Osteocyte (in vitro differentiated cells): ENCODE measurements at places on chromosomes 4 and X. TPM values are rescaled to one million over a fixed set of nuclear protein-coding genes. Genes with fewer than 3 reads are reported as not detected.

- no peak for DNase-seq
Measured at GRCh38 chr4:99801005-99801699, 15.5 kb upstream of the DAPP1 start.

PPP1R2C gene
- not detected in 2 replicates for total RNA-seq

DNA sequence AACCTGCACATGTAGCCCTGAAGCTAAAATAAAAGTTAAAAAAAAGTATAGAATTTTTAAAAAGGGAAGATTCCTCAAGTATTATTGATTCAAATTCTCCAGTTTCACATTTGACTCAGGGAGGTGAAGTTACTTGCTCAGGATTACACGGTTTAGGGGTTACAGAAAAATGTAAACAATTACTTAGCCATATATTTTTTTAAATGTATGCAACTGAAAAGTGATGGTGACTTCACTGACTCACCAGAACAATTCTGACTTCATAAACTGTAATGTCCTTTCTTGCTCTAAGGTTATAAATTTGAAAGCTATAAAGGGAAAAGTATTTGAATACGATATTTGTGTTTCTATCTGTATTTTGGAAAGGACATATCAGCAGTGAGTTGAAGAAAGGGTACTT is 371.2 kb downstream of the SPRY1 start:
- DNase-seq, result no peak

- DNase-seq, result no peak
Measured at GRCh38 chr4:32697281-32697814, 1977.2 kb downstream of the PCDH7 start.

GRCh38 chrX:139877710-139878414 is 55.0 kb downstream of the ATP11C start:
- no peak for DNase-seq

DNA sequence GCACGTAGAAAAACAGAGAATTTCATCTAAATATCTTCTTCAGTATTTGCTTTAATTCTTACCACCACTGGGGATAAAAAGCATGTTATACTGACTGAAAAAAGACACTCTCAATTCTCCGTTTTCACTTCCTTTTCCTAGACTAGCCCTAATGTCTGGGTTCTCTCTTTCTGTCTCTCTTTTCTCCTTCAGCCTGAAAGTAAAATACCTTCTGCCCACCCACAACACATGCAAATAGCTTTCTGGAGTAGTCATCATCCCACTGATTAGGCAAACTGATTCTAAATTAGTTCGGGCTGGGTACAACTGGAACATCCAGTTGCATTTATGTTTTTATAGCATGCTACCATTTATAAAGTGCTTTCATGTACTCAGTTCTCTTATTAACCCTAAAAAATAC is 142.4 kb upstream of the ANKRD50 start:
- no peak for DNase-seq

- DNase-seq, result no peak
Measured at GRCh38 chrX:150899191-150899757, 806 bp upstream of the CD99L2 start.

DNA sequence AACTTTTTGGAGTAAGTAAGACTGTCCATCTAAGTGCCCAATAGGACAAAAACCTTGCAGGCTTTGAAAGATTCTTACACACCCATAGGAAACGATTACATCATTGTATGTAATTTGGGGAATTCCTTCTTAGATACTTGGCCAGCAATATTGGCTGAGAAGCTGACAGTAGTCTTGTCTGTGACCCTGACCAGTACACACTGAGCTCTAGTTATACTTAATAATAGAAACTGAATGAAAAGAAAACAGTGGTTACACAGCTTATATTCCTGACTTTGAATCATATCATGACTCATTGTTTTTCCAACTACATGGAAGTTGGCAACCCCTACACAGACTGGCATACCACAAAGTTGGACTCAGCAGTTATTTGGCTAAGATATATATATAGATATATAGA is 7.1 kb upstream of the TLR2 start:
- DNase-seq, result no peak

PAK3 gene
- not detected in 2 replicates for total RNA-seq

DNA sequence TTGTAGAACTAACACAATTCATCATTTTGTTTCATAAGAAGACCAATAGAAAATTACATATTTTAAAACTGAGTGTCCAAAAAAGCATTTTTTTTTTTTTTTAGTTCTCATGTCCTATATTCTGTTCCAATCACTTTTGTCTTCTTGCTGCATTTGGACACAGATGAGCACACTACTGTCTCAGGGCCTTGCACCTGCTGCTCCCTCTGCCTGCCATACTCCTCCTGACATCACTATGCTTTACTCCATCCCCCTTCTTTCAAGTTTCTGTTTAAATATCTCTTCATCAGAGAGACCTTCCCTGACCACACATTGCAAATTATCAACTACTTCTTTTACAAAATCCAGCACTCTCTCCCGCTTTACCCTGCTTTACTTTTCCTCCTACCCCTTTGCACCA is 230.7 kb upstream of the GK2 start:
- DNase-seq, result no peak

- peak; percentile 54 for DNase-seq
Measured at GRCh38 chr4:183906739-183907651, 1.9 kb downstream of the STOX2 start.

- DNase-seq, result peak; percentile 98
Measured at GRCh38 chr4:184649026-184649970, at the start of the genes CASP3 and PRIMPOL. CASP3 (minus strand) TSS chr4:184649447; CDS start chr4:184638453, 10,994 bp downstream. PRIMPOL (plus strand) TSS chr4:184649738; CDS start chr4:184657141, 7,403 bp downstream.

ATP2B3 gene
- 0.21 and 0.39 TPM in 2 replicates for total RNA-seq

- DNase-seq, result no peak
Measured at GRCh38 chrX:49042581-49043219, 457 bp downstream of the TFE3 start.
